ENCODE measurements at places on chromosomes 1 and 21. TPM values are rescaled to one million over a fixed set of nuclear protein-coding genes. Genes with fewer than 3 reads are reported as not detected.

DNA sequence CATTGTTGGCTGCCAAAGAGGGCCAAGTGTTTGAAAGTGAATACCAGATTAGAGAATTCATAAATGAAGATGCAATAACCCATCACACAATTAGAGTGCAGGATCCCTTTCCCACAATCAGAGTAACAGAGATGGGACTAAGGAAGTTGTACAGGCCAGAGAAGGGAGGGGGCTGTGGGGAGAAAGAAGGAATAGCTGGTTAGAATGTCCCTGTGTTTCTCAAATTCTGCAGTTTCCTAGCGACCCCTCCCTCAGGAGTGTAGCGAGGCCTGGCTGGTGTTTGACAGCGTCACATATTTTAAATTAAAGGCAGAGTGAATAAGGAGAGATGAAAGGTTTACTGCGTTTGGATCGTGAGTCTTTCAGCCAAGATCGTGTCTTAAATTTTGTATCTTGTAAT lies 58.1 kb downstream of the GALNT2 start:
- DNase-seq: no peak

DNA sequence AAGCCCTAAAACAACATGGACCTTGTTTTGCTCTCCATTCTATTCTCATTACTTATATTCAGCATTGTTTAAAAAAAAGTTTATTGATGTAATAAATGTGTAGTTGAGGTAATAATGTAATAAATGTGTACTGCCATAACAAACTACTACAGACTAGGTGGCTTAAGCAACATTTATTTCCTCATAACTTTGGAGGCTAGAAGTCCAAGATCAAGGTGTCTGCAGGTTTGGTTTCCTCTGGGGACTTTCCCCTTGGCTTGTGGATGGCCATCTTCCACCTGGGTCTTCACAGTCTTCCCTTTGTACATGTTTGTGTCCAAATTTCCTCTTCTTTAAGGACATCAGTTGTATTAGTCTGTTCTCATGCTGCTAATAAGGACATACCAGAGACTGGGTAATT lies 93.1 kb downstream of the LMO4 start:
- DNase-seq: no peak

- DNase-seq: peak; percentile 28
These were observed 78.9 kb downstream of the CD247 start for GRCh38 chr1:167439301-167439988.

- DNase-seq: no peak
These were observed 23.4 kb downstream of the DRAM2 start for GRCh38 chr1:111116496-111116895.

Gene PKP1
- total RNA-seq: 117 TPM

GRCh38 chr1:213772128-213773063 lies 215.4 kb upstream of the PROX1 start:
- no peak for DNase-seq

Gene TIE1
- 0.53 TPM for total RNA-seq

DNA sequence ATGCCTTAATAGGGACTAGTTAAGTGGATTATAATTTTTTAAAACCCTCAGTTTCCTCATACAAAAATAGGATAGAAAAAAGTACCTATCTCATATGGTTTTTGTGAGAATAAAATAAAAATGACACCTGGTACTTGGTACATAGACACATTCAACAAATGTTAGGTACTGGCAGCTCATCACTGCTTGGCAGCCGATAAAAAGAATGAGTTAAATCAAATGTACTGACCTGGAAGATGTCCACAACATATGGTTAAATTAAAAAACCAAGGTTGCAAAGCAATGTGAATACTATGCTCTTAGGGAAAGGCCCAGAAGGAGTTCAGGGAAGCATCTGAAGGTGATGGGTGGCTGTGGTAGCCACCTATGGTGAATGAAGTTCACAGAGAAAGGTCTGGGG lies 64.9 kb upstream of the SMYD2 start:
- no peak for DNase-seq

DNA sequence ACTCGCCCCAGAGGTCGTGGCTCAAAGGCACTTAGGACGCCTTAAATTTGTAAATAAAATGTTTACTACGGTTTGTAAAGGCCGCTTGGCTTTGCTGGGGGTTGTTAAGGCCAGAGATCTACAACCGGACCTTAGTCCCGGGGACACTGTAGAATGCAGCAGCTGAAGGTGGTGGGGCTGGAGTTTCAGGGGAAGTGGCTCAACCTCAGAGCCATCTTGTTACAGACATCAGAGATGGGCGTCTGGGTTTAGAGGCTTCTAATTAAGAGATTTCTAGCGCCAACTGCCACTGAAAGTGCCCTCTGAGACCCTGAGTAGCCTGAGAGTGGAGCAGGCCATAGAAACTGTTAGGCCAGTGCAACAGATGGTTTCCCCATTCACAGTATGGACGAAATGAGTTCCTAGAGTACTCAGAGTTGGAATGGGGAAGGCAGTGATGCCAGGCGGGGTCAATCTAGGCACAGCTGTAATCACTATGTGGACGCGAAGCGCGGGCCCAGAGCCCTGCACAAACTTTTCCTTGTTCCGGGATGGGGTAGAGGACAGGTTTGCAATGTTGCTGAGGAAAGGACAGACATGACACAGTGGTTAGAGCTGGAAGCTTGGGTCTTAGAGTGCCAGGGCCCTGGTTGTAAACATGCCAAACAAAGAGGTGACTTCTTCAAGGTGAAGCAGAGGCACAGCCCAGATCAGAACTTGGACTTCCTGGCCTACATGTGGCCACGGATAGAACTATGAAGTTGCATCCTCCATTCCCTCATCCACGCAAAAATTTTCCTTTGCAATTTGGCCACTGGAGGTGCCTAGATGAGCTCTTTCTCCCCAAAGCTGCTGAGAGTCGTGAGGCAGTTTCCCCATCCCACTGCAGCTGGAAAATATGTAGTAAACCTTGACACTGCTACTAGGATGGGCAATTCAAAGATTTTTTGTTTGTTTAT lies 6.0 kb downstream of the HLX start:
- no peak for DNase-seq

Gene GPR3
- not detected for total RNA-seq

DNA sequence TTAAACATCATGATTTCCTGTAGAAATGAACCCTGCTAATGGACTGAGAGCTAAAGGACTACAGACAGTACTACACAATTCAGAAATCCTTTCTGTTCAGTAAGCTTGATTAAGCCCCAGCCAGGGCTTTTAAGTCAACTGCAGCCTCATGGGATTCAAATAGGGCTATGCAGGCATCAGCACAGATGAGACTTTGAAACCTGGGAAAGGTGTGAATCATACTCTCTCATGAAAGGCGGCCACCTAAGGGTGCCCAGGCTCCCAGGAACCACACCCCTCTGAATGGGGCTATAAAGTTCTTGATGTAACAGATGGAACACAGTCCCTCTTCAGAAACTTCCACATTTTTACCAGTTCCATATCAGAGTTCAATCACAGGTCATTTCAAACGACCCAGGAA lies 7.6 kb downstream of the SIPA1L2 start:
- DNase-seq: peak; percentile 59

GRCh38 chr1:5991381-5992025 lies 722 bp downstream of the NPHP4 start:
- no peak for DNase-seq

DNA sequence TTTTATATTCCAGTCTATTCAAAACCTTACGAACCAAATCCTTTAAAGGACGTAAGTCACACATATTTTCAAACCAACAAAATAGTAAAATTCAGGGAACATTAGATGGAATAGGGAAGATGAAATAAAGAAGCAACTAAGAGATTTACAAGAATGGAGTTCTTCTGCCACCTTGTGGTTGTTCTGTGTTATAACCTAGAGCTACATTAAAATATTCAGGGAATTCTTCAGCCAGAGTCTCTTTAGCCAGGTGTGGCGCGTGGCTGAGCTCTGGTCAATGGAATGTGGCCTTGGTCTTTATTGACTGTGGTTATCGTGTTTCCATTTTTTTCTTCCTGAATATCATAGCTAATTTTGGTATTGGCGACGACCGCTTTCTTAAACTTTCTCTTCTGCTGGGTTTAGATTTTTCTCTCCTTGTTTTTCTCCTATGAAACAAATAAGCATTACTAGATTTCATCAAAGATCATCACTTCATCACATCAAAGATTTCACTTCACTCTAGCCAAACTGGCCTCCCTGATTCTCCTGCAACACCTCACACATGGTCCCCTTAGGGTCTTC lies 221.3 kb downstream of the MRPL39 start:
- DNase-seq: peak; percentile 57

- DNase-seq: no peak
These were observed 153.2 kb downstream of the LRIG2 start for GRCh38 chr1:113226148-113226547.

GRCh38 chr21:44702973-44703730 lies 6.2 kb downstream of the KRTAP10-12 start:
- DNase-seq: no peak
